ENCODE measurements at places on chromosomes 3 and 15. TPM values are rescaled to one million over a fixed set of nuclear protein-coding genes. Genes with fewer than 3 reads are reported as not detected.
A peak's percentile ranks its signal among the peaks of the same experiment; 100 is the strongest.

GRCh38 chr15:29821416-29822099, 710 bp downstream of the TJP1 start:
- peak; percentile 49 for DNase-seq

Gene CFAP100
- polyA plus RNA-seq = not detected

DNA sequence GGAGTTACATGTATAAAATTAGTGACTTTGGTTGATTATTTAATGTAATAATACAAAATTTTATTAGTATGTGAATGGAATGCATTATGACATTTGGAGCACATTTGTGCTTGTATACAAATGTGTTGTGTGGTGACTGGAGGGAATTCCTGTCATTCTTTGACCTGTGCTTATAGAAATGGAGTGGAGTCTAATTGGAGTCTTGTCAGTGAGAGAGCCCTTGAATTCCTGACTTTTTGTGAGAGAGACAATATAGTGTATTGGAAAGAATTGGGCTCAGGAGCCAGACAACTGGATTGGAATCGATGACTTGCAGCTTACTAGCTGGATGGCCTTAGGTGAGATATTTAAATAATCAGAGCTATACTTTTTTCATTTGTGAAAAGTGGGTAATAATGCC, 9.4 kb downstream of the TCF12 start:
- no peak for DNase-seq

DNA sequence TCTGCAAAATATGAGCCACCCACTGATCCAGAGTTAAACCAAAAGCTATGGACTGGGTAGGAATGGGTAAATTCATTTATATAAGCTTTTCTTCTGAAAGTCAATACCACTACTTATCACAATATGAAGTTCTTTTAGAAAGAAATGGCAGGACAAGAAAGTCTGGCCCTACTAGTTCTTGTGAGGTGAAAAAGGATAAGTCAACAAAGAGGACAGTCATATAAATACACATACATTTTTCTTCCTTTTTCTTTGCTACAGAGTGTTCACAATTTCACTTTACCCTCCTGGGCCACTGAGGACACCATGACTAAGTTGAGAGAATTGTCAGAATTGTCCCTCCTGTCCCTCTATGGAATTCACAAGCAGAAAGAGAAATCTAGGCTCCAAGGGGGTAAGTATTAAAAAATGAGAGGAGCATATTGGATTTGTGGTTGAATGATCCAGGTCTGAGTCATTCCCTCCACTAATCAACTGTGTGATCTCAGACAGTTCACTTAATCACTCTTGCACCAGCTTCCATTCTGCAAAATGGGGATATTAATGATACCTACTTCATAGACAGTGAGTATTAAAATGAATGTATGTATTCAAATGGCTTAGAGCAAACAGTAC, 27.6 kb downstream of the ACP3 start:
- no peak for DNase-seq

DNA sequence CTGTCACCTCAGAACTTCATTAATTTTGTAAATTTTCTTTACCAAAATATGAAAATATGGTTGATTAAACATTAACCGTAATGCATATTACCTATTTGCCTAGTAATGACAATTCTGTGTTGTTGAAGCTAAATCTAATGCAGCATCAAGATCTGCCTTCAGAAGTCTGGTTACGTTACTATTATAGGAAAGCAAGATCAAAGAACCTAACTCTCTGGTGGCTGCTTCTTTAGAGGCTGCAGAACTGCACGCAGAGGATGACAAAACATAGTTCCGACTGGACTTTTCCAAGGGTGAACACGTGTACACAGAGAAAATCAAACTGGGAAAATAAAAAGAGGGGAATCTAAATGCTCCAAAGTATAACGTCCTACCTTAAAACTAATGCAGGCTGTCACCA, 20.5 kb downstream of the CD47 start:
- DNase-seq = no peak

- no peak for DNase-seq
Observed at GRCh38 chr3:11651900-11652299, 8.2 kb upstream of the VGLL4 start.

Gene RPL4
- polyA plus RNA-seq = 5,274 TPM

- DNase-seq = no peak
Observed at GRCh38 chr15:75032395-75032794, 9.0 kb downstream of the PPCDC start.

All from AG04450 (cell line).